DMS153 (cell line): ENCODE measurements at places on chromosomes 2 and 18.
A peak's percentile ranks its signal among the peaks of the same experiment; 100 is the strongest.

GRCh38 chr2:177598326-177599138 is 206.0 kb downstream of the AGPS start:
- DNase-seq: no peak

GRCh38 chr18:75143851-75144250 is 65.1 kb downstream of the PTGR3 start:
- no peak for DNase-seq

- DNase-seq: peak; percentile 27
These were observed 120.4 kb downstream of the RNF144A start for GRCh38 chr2:7037340-7038333.

DNA sequence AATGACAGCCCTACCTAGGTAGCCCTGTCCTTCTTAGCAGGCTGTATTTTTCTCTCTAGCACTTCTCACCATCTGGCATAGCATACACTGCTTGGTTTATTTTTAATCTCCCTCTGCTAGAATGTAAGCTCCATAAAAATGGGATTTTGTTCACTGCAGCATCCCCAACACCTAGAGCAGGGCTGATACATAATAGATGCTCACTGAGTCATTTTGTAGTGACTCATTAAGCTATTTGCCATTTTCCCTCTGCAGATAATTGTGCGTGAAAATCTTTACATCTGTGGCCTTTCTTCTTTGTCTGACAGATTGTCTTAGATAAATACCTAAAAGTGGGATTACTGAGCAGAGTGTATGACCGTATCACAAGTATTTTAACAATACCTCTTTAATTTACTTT is 82.5 kb downstream of the CERS6 start:
- no peak for DNase-seq

- no peak for DNase-seq
These were observed 16.4 kb downstream of the RMC1 start for GRCh38 chr18:23519734-23520133.

- no peak for DNase-seq
These were observed 494 bp downstream of the ANKZF1 start for GRCh38 chr2:219230059-219230540.

DNA sequence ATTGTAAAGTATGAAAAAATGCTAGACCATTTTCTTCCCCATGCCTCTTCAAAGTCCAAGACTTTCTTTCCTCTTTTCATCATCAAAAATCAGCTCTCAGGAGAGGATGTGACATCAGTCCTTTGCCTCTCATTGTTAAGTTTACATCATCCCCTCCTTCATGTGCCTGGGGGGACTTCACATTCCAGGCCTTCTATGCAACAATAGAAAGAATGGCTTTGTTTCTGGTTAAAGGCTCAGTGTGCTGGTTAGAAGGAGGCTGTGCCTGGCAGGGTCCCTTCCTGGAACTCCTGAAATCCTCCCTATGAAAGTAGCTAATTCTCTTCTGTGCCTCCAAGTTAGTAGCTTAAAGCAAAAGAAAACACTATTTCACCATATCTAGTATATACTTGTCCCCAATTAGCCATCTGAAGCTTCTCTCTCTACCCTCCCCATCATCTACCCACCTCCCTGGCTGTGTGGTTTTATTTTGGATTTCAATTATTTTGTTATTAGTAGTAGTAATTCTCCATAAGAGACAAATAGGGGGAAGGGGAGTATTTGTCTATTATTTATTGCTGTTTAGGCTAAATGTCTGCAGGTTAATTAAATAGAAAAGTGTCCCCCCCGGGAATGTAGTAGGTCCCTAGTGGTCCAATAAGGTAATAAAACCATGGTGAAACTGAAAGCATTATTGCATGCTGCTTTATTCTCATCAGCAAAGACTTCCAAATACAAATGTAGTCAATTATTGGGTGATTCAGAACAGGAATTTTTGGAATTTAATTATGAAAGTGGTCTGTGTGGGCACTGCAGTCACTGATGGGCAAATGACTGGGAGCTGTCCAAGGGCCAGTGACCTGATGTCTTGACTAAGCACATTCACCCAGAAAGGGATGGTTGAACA is 69.0 kb downstream of the CPO start:
- DNase-seq: no peak

DNA sequence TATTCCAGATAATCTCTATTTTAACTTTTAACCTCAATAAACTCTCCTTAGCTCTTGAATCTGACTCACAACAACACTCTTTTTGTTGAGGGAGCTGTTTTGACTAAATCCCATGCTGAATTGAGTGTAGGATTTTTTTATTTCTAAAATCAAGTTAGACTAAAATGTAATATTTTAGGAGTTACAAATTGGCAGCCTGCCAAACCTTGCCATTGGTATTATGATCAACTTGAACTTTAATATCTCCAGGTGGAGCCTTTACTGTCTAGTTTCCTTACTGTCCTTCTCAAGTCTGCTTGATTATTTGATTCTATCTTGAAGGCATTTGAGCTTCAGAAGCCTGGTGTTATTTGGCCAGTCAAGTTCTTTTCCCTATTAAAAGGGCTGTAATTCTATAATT is 8.7 kb downstream of the PIKFYVE start:
- DNase-seq: no peak

- DNase-seq: no peak
These were observed 24.0 kb upstream of the LPIN1 start for GRCh38 chr2:11722292-11723060.

- no peak for DNase-seq
These were observed 38.4 kb downstream of the RAD51AP2 start for GRCh38 chr2:17479875-17480274.

- peak; percentile 72 for DNase-seq
These were observed 6.6 kb upstream of the PTMA start for GRCh38 chr2:231701456-231702373.

DNA sequence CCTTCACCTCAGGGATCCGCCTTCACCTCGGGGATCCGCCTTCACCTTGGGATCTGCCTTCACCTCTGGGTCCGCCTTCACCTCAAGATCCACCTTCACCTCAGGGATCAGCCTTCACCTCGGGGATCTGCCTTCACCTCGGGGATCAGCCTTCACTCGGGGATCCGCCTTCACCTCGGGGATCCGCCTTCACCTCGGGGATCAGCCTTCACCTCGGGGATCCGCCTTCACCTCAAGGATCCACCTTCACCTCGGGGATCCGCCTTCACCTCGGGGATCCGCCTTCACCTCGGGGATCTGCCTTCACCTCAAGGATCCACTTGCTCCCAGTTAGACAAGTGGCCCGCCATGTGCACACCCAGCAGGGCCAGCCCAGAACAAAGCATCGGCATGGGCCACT is 7.3 kb downstream of the KIF1A start:
- DNase-seq: no peak

- DNase-seq: no peak
These were observed 151.2 kb upstream of the BARD1 start for GRCh38 chr2:214960677-214961076.

- DNase-seq: no peak
These were observed 3.1 kb downstream of the DSC3 start for GRCh38 chr18:31039426-31039825.

GRCh38 chr2:3256605-3257004 is 121.0 kb downstream of the EIPR1 start:
- no peak for DNase-seq

DNA sequence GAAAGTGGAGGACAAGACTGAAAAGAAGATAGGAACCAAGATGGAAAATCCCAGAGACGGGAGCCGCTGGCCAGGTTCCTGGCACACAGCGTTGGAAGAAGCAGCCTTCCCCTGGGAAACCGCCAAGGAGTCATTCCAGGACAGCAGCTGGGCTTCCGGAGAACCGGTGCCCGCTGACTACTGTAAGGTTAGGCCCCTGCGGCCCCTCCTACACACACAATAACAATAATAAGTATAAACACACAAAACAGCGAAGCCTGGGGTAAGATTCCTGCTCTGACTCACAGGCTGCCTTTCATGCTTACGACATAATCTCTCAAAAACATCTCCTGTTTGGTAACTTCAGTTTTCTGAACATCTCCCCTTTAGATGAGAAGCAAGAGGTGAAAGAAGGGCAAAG is 28.1 kb upstream of the MYCN start:
- no peak for DNase-seq
